ENCODE measurements at places on chromosomes 4 and X.

DNA sequence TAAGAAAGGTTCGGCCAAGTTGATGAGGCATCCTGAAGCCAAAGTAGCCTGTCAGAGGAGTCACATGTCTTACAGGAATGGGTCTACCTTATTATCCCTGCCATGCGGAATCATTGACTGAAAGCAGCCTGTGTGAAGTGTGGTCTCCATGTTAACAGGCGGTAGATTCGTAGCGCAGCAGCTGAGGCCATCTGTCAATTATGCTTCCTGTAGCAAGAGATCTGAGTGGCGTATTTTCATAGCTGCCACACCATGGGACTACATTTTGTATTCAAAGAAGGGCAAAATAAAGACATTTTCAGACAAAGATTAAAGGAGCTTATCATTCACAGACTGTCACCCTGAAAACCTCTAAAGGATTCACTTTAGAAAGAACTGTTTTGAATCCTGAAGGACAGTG lies 11.2 kb upstream of the MED14 start:
- no peak for DNase-seq

DNA sequence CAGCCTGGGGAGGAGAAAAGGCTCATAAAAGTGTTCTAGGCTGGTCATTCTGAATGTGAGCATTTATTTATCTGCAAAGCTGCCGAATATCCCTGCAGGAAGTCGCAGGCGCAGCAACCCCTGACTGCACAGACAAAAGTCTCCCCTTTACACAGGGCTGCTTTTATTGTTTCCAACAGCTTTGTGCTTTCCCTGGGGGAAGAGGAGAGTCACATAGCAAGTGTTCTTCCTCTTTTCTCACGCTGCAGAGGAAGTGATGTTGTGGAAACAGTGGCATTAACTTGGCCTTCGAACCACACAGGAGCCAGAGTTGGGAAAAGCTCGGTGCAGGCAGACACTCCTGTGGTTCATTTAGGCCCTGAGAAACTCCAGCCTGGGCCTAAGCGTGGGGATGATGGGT lies 81.5 kb upstream of the BCOR start:
- no peak for DNase-seq

- DNase-seq, result no peak
These were observed 737.2 kb upstream of the SLIT2 start for GRCh38 chr4:19514276-19515070.

DNA sequence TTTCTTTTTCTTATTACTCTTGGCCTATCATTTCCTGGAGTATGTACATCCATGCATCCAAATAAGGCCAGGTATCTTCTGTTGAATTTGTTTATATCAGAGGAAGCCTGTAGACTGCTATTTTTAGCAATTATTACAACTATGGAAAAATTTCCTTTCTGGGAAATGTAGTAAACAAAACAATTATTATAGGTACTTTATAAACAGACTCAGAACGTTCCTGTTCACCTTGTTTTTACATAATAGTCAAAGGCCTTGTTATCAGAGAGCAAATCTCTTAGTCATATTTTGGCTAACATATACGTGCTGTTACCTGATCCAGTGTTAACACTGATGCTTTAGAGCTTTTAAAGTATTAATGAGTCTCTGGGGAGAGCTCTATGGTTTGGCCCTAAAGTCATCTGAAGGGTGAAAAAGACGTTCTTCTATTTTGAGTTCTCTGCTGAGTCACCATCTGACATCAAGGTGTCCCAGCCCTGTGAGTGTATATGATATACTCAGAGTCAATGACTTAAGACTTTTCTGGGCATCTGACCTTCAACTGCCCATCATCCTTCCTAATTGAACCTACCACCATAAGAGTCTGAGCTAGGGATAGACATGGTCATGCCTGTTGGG lies 7.3 kb downstream of the SPARCL1 start:
- no peak for DNase-seq

- DNase-seq, result no peak
These were observed 222.4 kb downstream of the KDR start for GRCh38 chr4:54902976-54903375.

DNA sequence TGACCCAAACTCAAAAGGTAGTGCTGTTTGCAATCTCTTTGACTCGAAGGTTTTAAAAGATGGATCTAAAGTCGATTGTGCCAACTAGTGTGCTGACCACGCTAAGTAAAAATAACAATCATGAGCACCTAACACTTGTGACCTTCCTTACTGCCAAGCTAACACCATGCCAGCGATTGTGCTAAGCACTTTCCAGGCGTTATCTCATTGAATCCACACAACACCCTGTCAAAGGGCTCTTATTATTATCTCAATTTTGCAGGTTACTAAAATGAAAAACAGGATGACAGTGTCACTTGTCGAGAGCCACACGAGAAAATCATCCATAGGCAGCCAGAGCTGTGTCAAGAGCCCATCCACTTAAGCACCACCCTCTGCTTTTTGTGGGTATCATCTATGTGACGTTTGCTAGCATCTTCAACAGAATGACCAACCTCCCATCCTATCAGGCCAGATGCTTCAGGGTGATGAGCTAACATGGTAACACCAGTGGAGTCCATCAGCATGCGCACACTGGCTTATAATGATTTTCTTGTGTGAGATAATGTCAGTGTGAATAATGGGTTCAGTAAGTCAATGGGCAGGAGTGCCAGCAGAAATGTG lies 893 bp upstream of the GAB3 start:
- DNase-seq, result no peak

GRCh38 chrX:73490661-73491060 lies 43.8 kb downstream of the CDX4 start:
- no peak for DNase-seq
